Anterior cingulate cortex (tissue), 58 donors: ENCODE measurements at places on chromosomes 1 and 21.

- DNase-seq = no peak
Observed at GRCh38 chr1:108511764-108512163, 48.1 kb upstream of the EEIG2 start.

DNA sequence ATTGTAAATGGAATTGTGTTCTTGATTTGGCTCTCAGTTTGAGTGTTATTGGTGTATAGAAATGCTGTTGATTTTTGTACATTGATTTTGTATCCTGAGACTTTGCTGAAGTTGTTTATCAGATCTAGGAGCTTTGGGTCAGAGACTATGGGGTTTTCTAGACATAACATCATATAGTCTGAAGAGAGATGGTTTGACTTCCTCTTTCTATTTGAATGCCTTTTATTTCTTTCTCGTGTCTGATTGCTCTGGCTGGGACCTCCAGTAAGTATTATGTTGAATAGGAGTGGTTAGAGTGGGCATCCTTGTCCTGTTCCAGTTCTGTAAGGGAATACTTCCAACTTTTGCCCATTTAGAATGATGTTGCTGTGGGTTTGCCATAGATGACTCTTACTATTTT is 39.1 kb upstream of the ANGPTL1 start:
- no peak for DNase-seq

DNA sequence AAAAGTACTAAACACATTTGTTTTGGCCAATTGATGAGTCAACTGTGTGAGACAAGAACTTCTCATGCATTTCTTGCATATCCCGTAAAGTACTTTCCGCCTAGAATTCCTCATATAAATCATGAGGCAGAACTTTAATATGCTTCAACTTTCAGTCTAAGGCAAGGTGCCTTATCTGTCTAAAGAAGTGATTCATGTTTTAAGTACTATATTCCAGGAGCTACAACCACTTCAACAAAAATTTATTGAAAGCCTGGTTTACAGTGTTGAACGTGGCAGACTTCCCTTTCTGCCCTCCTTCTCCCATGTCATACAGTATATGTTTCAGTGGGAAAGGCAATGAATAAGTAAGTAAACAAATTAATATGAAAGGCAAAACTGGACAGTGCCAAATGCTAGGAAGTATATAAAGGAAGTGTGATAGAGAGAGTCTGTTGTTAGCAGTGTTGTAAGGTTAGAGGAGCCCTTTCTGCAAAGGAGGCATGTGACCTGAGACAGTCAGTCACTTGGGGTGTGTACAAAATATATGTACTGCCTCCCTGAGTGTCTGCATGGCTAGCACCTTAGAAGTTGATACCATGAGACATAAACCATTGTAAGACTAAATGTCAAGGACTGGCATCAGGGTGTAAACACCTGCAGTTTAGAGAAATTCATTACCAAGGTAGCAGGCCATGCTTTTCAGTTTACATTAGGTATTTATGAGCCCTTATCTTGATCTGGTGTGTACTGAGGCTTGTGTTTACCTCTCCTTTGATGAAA is 362.2 kb downstream of the SRGAP2C start:
- DNase-seq = no peak

- DNase-seq = no peak
Observed at GRCh38 chr1:159779403-159779851, 1.3 kb upstream of the DUSP23 start.
